ENCODE measurements at places on chromosomes 2 and 18. TPM values are rescaled to one million over a fixed set of nuclear protein-coding genes. Genes with fewer than 3 reads are reported as not detected.

TUBA3D gene
- 2.0 TPM for polyA plus RNA-seq

- no peak for DNase-seq
Measured at GRCh38 chr2:219168932-219169331, 897 bp downstream of the SLC23A3 start.

GRCh38 chr2:23695214-23695889 is 231.6 kb downstream of the ATAD2B start:
- no peak for DNase-seq

DNA sequence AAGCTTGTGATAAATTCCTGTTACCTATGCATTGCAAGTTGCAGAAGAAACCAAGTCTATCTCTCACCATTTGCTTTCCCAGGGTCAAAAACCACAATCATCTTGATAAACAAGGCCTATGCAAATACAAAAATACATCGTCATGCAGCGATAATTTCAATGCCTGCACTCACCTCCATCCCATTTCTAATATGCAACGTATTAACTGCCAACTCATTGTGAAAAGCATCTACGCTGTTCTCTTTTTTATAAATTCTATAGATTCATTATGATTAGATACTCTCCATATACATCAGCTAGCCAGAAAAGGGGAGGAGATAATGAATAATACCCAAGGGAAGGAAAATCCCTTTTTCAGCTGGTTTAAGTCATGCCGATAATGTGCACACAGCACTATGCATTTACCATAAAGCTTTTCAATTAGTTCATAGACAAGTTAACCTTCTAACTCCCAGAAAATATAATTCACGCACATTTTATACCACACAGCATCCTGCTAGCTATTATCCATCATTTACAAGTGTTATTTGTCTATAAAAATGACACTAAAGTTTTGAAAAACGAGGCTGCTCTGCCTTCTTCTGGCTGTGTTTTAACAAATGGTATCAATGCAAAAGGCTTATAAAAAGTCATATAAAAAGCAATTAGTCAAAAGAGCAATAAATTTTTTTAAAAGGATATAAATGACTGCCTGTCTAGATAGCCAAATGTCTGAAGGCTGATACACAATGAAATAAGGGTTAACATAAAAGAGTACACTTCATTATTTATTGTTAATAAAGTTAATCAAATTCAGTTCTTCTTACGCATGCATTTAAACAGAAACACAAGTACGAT is 77.6 kb downstream of the AFF3 start:
- DNase-seq, result peak; percentile 35

DNA sequence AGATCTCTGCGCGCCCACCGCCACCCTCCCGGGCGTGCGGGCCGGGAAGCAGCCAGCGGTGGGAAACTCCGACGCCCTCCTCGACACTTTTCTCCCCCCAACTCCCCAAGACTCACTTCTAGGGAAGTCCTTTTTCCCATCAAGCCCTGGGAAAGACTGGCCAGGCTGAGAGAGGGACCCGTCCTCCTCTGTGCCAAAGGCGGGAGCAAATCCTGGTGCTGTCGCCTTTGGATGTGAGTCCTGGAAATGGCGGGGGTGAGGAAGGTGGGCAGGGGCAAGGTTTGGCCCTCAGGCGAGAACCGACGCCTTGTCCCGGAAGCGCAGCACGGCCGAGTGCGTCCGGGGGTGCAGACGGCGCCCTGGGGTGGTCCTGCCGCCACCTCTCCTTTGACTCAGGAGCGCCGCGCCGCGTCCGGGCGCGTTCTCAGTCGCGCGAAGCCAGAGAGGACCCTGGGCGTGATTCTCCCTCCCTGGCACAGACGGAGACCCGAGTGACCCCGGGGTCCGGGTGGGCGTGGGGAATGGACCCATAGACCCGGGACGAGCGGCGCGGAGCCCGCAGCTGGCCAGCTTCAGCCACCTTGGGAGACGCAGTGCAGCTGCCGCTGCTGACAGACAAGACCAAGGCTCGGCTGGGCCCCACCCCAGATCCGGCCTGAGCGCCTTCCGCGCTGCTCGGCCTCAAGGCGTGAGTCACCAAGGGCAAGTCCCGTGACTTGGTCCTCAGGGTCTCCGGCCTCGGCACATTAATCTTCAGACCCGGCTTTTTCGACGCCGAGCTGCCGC is 3.5 kb upstream of the LBX2 start:
- DNase-seq, result no peak

GRCh38 chr2:106847366-106847765 is 38.6 kb downstream of the ST6GAL2 start:
- DNase-seq, result no peak

DNA sequence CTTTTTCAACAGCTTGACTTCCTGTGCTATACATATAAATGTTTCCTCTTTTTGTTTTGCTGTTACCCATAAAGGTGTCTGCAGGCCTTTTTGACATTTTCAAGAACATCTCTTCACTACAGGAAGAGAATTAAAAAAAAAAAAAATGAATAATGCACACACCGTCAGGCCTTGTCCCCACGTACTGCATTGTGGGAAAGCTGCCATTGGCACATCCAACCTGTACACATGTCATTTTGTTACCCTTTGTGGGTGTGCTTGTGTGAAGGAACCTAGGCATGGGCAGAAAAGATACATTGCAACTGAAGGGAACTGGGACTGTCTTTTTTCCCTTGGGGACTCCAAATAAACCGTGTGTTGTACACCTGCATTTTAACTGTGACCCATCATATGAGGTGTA is 16.8 kb upstream of the TMEM37 start:
- no peak for DNase-seq

- DNase-seq, result no peak
Measured at GRCh38 chr2:181697126-181697525, 16.8 kb upstream of the NEUROD1 start.

DNA sequence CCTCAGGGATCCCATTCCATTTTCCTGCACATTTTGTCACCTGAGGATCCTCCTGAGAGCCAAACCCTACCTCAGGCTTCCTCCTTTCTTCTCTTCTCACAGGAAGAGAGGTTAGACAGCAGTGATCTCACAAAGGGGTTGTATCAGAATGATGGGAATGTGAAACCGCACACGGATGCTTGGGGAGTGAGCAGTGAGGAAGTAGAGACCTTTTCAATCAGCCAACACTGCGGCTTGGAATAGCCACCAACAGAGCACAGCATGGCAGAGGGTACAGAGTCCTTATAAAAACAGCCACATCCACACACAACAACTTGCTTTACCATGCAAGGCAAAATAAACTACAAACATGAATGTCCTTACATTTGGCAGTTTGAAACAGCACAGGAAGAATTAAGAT is 8.7 kb downstream of the TMEM182 start:
- DNase-seq, result no peak

- no peak for DNase-seq
Measured at GRCh38 chr2:199973703-199974102, 18.3 kb downstream of the MAIP1 start.

- no peak for DNase-seq
Measured at GRCh38 chr2:188244383-188244782, 47.3 kb upstream of the GULP1 start.

DNA sequence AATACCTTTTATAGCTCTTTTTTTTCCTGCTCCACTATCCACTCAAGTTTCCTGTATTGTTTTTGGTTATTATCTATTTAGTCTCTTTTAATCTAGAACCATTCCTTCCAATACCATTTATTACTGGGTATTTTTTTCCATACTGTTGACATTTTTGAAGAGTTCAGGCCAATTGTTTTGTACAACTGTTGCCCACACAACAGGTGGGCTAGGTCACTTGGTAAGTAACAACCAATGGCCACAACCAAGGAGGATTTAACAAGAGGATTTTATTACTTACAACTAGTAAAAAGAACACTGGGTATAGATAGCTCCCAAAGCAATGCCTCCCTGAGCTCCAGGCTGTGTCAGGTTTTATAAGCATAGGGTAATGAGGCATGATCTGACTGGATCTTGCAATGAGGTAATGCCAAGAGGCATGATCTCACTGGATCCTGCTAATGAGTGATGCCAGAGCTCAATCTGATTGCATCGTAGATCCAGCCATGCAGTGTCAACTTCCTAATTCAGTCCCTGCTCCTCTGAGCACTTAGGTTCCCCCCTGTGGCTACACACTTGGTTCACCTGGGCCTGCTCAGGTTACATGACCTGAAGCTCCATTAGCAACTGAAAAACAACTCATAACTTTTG is 7.1 kb upstream of the CEP68 start:
- DNase-seq, result no peak

DNA sequence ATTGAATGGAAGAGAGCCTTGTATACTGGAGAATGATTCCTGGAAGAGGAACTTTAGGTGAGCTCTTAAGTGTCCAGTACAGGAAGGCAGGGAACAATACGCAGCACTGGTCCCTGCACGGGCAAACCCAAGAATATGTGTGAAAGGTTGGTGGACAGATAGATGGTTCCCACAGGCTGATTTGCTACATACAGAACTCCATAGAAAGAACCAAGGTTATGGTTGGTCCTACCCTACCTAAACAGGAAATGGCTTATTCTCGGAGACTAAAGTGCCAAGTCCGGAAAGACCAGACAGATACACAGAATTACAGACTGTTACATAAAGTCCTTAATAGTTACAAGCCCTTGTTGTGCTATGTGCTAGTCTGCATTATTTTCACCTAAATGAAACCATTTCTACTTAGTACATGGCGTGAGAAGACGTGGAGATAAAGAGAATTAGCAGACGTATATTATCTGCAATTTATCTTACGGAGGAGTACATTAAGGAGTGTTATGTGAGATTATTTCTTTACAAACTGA is 1.2 kb downstream of the REV1 start:
- peak; percentile 29 for DNase-seq

DNA sequence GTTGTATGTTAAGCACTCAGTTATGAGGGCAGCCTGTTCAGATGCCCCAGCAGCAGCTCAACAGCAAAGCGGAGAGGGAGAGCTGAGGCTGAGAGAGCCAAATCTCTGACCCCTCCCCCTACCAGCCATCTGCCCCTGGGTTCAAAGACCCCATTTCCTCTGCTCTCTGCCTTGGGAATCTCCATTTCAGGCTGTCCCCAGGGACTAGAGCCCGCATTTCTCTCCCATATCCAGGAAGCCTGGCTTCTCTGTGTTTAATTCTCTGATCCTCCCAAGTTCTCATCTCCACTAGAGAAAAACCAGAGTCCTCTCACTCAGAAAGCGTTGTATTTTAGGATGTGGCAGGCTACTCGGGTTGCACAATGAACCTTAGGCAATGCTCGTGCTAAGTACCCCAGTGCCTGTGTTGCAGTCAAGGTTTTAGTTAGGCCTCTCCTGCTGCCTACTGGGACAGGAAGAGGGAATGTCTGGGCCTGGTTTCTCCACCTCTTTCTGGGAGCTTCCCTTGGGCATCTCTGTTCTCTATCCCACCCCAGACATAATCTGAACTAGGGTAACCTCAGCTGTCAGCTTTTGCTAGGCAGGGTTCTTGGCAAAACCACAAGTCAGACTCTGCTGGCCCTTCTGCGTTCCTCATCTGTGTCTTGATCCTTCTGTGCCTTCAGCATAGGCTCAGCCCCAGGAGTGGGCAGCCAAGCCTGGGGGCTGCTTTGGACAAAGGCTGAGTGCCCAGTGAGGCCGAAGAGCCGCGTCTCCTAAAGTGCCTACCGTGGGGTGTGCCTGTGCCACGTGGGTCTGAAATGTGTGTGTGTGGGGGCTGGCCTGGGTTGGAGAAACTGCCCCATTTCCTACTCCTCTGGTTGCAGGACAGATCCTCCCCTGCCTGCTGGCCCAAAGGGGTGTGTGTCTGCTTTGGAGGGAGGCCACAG is 96.8 kb downstream of the STPG4 start:
- DNase-seq, result no peak

DNA sequence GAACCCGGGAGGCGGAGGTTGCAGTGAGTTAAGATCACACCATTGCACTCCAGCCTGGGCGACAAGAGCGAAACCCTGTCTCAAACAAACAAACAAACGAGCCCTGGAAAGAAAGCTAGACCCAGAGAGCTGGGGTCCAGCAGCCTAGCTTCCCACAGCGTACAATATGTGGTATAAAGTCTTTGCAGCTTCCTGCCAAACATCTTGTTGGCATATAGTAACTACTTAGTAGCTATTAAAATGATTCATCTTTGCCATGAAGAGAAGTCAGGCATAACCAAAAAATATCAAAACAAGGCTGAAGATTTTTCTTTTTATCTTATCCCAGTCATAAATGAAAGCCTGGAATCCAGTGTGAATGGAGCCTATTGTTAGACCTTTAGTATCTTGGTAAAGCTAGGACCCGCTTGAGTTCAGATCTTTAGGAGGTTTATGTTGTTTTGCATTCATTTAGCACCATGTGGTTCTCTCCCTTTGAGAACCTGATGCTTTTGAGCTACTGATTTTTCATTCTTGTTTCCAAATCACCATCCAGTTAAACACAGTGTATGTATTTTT is 139.7 kb upstream of the NOSTRIN start:
- no peak for DNase-seq

GRCh38 chr2:46951290-46952064 is 35.9 kb upstream of the MCFD2 start:
- DNase-seq, result no peak

DNA sequence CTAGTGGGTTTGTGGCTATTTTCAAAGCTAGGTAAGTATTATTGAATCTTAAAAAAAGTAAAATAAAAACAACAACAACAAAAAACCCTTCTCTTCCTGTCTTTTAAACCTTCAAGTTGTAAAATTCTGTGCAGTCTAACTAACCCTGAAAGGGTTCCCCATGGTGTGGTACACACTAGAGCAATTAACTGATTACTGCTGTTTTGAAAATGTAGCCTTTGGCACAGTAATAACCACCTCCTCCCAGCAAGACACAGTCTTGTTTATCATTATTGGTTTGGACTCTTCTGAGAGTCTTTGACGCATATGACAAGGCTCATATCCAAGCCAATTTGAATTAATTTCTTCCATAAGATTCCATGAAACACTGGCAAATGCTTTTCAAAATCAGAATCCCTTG is 2184.6 kb upstream of the PIK3C3 start:
- DNase-seq, result no peak

- no peak for DNase-seq
Measured at GRCh38 chr2:163205589-163206254, 367.2 kb upstream of the KCNH7 start.

DNA sequence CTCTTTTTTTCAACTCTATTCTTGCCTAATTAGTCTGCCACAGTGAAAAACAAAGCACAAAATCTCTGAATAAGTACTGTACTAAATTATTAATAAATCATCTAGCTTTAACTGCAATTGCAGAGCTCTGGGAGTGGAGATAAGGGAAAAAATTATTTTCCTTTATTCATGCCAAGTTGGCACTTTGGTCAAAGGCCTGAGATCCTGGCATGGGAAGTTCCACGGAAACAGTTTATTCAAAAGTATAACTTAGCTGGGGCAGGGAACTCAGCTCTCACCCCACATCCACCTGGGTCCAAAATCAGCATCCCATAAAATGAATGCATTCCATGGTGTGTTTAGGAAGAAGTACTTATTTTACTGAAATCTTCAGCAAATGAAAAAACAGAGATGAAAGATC is 185.2 kb upstream of the APCDD1 start:
- no peak for DNase-seq

GRCh38 chr18:40210696-40211095 is 1744.3 kb upstream of the PIK3C3 start:
- no peak for DNase-seq
